ENCODE measurements at places on chromosomes 2 and 18. TPM values are rescaled to one million over a fixed set of nuclear protein-coding genes. Genes with fewer than 3 reads are reported as not detected.

- no peak overlapping the region for H3K4me3 ChIP-seq
- no peaks in the 10 kb centered on the region for H3K4me1 ChIP-seq
- H3K36me3 ChIP-seq: no peaks in the 10 kb centered on the region
These were observed 181.0 kb downstream of the LDLRAD4 start for GRCh38 chr18:13399511-13399910.

- DNase-seq: no peak
- no peaks in the 10 kb centered on the region for H3K4me1 ChIP-seq
- no peak overlapping the region for H3K27ac ChIP-seq
- no peaks in the 10 kb centered on the region for H3K36me3 ChIP-seq
These were observed 189.5 kb downstream of the CTIF start for GRCh38 chr18:48728204-48728833.

DNA sequence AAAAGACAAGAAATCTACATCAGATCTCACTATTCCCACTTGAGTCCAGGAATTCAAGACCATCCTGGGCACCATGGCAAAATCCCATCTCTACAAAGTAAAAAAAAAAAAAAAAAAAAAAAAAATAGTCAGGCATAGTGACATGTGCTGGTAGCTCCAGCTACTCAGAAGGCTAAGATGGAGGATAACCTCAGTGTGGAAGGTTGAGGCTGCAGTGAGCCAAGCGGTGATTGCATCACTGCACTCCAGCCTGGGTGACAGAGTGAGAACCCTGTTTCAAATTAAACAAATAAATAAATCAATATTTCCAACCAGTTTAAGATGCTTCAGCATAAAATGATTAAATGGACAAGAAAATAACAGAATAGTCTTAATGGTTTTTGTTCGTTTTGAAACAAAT is 197.4 kb downstream of the DSEL start:
- no peaks in the 10 kb centered on the region for H3K4me1 ChIP-seq
- H3K36me3 ChIP-seq: no peaks in the 10 kb centered on the region
- no peak for DNase-seq

DNA sequence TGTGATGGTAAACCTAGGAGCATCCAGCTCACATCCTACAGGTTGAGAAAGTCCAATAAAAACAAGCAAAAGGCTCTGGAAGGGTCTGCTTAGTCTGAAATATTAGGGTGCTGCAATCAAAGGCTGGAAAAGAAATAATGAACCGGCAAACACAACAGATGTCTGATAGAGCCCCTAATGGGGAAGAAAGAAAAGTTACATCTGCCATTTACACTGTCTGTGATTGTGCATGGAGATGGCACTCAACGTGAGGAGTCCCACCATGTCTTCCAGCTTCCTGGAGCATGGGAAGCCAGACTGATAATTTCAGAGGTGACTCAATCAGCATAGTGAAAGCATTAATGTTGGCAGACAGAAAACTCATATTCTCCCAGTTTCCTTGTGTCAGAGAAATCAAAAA is 307.8 kb downstream of the EPHA4 start:
- H3K27me3 ChIP-seq: no peaks in the 10 kb centered on the region
- no peaks in the 10 kb centered on the region for H3K4me1 ChIP-seq
- no peak overlapping the region for H3K4me3 ChIP-seq
- H3K36me3 ChIP-seq: no peaks in the 10 kb centered on the region
- no peak overlapping the region for H3K27ac ChIP-seq

Gene MYO3B
- total RNA-seq: 0.05 TPM

DNA sequence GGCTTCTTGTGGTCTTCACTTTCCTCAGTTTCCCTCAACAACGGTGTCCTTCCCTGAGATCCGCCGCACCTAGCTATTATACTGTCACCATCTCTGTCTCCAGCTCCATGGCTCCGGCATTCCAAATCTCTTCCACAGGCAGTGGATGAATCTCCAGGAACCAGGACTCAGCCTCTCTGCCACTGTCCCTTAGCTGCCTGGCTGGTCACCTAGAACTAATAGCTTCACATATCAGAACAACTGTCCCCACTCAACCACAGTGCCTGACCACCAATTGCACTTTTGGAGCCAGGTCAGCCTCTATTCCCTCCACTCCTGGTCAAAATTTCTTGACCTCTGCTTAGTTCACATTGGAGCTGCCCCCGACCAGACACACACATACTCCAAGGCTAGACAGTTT is 38.1 kb upstream of the AFF3 start:
- no peak overlapping the region for H3K27ac ChIP-seq
- no peak for DNase-seq
- H3K4me1 ChIP-seq: no peaks in the 10 kb centered on the region
- H3K36me3 ChIP-seq: no peaks in the 10 kb centered on the region
- no peak overlapping the region for H3K4me3 ChIP-seq
- peaks cover 6% of the 10 kb centered on the region for H3K27me3 ChIP-seq

Data from Panc1 (cell line).